ENCODE measurements at places on chromosomes 12 and 14.

GRCh38 chr14:101819251-101819990 lies 57.9 kb downstream of the PPP2R5C start:
- DNase-seq: no peak

- no peak for DNase-seq
Measured at GRCh38 chr14:22338381-22338780, 250.6 kb downstream of the DAD1 start.

DNA sequence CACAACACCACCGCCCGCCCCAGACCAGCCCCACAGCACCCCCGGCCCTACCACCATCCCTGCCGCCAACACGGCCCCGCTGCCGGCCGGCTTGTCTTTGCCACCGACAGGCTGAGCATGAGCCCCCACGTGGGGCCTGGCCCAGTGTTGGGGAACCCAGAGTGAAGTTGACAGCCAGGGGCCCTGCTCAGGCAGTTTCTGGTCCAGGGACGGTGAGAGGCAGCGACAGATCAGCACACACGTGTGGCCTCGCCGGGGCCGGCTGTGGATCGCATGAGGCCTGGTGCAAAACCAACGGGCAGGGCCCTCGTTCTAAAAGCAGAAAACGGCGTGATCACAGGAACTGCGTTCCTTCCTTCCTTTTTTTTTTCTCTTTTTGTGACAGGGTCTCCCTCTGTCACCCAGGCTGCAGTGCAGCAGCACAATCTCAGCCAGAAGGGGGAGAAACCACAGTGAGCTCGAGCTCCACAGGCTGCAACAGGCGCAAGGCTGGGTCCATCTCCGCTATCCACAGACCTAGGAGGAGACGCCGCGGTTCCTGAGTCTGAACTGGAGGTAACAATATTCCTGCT lies 50.5 kb upstream of the FBRSL1 start:
- DNase-seq: no peak

GRCh38 chr12:28961948-28962384 lies 187.1 kb upstream of the FAR2 start:
- peak; percentile 95 for DNase-seq

DNA sequence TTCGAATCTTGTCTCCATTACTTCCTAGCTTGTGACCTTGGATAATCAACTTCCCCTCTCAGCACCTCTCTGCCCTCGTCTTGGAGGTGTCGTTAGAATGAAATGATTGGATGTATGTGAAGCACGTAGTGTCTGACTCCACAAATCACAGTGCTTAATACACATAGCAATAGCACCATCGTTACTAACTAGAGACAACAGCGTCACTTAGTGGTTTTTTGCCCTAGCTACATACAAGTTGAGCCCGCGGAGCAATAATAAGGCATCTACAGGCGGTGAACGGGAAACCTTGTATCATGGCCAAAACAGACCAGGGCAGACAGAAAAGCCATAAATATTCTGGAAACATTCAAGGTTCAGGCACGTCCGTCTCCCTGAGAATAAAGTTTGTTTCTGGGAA lies 154.9 kb downstream of the ASCL4 start:
- DNase-seq: peak; percentile 32

DNA sequence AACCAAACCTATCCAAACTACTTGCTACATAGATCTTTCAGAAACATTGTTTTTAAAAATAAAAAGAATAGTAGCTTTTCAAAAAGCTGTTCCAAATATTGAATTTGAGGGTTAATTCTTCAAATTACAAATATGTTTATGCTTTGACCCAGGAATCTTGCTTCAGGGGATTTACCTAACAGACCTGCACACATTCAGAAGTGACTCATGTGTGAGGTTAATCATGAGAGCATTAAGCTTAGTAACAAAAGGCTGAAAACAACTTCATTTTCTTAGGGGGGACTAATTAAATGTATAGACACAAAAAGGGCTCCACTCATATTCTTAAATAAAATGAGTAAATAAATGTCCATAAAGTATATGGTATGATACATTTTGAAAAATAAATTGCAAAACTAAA lies 672.4 kb upstream of the FLRT2 start:
- no peak for DNase-seq

DNA sequence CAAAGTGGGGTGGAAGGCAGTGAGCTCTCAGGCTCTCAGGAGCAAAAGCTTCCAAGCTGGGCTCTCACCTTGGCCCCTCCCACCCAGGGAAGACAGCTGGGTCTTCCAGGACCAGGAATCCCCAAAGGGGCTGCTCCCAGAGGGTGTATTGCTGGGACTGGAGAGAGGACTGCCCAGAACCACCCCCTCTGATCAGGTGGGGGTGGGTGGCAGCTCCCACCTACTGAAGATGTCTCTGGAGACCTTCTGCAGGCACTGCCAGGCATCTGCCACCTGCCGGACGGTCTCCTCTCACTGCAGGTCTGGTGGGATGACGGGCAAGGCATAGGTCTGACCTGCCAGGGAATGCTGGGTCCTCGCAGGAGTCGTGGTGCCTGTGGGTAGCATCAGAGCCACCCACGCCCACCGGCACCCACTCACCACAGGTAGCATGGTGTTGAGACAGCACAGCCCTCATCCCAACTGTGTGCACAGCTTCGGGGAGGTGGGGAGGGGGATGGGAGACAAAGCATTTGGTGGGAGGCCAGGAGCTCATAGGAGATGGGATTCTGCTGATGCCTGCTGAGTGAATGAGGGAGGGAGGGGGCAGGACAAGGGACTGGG lies 103.2 kb downstream of the SINHCAF start:
- no peak for DNase-seq

- no peak for DNase-seq
Measured at GRCh38 chr12:113171543-113171942, 13.7 kb downstream of the DDX54 start.

DNA sequence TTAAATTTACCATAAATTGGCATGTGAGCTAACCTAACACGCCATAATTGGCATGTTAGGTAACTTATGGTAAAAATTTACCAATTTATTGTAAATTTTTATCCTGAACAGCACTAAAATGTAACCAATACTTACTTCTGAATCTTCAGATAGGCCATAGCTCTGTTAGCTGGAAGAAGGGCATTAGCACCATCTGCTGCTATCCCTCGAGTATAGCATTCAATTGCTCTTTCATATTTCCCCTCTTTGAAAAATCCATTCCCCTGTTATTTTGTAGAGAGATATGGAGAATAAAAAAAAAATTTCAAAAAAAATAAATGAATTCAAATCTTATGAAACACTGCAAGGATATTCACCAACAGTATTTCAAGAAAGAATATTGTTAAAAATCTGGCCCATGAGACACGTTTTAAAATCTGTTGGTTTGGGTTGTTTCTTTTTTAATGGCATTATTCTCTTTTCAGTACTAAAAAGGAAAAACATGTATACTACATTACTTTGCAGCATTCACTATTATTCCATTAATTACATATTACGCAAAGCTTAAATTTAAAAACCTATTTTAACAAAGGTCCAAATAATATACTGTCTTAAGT lies 19.1 kb downstream of the RPAP3 start:
- DNase-seq: peak; percentile 67

DNA sequence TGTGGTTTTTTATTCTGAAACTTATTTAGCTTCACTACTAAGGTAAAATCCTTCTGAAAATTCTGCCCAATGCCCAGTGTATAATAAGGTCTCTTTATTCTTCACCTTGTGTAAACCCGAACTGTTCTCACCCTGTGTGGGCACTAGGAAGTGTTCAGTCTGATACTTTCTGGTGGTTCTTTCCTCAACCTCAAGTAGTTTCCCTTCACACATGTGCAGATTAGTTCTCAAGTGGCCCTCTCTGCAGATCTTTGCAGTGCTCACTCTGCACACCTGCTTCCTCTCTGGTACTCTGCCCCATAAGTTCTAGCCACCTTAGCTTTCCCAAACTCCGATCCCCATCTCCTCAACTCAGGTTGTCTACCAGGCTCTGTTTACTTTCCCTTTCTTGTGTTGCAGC lies 61.6 kb downstream of the RAD51B start:
- no peak for DNase-seq

- DNase-seq: no peak
Measured at GRCh38 chr12:3529281-3529680, 38.3 kb downstream of the PRMT8 start.

DNA sequence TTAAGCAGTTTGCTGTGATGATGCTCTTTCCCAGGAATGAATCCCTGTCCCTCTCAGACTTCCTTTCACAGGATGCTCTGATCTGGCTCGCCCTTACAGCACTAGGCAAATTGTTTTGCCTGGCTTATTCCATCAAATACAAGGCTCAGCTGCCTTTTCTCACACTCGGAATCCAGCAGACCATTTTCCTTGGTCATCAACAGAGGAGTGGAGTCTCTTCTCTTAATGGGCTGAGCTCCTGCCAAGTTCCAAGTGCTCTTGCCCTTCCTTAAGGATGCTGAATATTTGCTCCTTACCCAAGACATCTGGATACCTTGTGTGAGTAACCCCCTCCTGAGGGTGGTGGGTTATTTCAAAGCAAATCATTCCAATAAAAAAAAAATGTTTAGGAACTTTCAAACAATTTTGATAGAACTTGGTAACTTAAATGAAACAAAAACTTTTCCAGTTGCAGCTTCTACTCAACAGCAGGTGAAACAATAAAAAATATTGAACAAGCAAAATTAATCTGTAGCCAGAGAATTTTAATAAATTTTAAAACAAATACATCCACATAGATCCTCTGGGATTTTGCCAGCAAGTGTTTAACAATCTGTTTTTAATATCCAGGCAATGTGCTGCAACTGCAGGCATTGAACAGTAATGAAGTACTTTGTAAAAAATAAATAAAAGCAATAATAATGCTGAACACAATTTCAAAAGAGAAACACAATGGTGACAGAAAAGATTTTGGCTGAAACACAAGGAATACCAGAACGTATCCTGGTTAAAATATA lies 264.0 kb upstream of the FAR2 start:
- no peak for DNase-seq

DNA sequence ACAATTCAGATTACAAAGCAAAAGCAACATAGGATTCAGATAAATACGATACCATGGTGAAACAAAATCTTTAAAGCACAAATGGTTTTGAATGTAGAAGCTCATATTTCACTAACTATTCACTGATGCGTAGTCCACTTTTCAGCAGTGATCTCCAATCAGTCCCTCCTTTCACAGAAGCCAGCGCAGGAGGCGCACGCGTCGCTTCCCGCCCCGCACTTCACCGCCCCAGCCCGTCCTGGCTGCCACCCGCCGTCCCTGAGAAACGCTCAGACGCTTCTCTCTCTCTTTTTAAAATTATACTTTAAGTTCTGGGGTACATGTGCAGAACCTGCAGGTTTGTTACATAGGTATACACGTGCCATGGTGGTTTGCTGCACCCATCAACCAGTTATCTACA lies 19.8 kb upstream of the CHFR start:
- DNase-seq: no peak

DNA sequence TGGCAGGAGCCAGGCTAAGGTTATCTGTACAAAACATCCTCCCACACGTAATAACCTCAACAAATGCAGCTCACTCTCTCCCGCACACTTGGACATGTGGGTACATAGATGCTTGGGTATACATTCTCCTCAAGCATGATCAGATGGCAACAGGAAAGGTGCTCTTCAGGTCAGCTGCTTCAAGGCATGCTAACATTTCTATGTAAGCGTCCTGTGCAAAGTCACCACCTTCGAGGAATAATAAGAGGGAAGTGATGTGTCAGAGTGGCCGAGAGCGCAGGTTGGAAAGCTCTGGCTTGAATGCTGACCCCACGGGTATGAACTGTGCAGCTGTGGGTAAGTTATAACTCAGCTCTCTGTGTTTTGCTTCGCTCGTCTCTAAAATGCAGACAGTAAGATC lies 24.2 kb upstream of the SLC6A12 start:
- no peak for DNase-seq

- no peak for DNase-seq
Measured at GRCh38 chr12:11980115-11980514, 90.6 kb upstream of the BCL2L14 start.

DNA sequence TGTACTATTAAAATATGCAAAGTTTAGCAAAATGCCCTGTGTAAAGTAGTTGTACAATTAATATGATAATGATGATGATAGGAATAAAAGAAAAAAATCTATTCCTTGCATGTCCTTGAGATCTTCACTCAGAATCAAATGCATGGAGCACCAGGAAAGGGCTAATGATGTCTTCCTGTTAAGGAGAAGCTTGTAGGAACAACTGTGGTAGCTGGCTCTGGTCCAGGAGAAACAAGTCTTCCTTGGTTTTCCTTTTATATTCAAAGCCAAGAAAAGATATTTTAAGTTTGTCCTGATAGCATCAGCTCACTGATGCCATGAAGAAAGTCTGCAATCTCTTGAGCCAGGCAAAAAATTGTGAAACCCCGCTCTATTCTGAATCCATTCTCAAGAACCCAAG lies 138.9 kb downstream of the PIK3C2G start:
- peak; percentile 24 for DNase-seq

DNA sequence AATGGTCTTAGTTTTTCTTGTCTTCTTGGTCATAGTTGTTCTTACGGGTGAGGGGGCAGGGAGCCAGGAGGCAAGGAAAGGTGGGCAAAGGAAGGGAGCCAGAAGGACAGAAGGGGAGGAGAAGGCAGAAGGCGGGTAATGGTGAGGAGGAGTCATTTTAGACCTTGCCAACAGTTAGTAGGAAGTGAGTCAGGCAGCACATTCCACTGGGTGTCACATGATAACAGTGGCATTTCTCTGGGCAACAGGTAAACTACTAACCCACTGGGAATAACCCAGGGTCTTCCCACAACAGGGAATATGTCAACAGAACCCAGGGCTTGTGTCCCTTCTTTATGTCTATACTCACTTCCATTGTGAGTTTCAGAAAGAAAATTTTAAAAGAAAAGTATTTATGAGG lies 127.6 kb downstream of the SLC8A3 start:
- peak; percentile 17 for DNase-seq

DNA sequence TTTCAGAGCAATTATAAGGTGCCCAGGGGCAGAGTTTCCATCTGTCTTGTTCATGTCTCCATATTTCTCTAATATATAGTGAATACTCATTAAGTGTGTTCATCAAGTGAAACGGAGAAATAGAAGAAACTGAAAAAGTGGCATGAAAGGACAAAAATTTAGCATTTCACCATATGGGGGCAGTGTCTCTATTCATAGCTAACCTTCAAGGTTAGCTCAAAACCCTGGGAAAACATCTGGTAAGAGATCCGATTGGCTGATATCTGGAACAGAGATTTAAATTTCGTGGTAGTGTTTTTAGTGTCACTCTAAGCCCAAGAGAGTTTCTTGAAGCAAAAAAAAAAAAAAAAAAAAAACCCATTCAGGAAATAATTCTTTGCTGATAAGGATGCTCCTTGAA lies 367.5 kb downstream of the DAD1 start:
- DNase-seq: peak; percentile 1

- DNase-seq: no peak
Measured at GRCh38 chr12:88645816-88646215, 65.5 kb upstream of the KITLG start.

DNA sequence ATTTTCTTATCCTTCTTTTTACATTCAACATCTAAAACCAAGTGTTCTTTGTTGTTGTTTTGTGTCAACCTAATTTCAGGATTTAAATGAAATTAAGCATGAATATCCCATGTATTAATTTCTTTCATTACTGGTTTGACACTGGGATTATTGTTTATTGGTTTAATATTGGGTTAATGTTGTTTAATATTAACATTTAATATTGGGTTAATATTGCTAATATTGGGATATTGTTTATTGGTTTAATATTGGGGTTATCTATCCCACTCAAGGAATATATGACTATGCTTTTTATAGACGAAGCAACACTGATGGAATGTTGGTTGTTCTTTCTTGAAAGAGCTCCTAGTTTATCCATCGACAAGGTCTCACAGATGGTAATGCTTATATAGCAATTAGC lies 45.9 kb downstream of the TMPRSS12 start:
- DNase-seq: no peak

Measured in lung microvascular endothelial cell (primary cell).